ENCODE measurements at places on chromosomes 2 and 18. TPM values are rescaled to one million over a fixed set of nuclear protein-coding genes. Genes with fewer than 3 reads are reported as not detected.

DNA sequence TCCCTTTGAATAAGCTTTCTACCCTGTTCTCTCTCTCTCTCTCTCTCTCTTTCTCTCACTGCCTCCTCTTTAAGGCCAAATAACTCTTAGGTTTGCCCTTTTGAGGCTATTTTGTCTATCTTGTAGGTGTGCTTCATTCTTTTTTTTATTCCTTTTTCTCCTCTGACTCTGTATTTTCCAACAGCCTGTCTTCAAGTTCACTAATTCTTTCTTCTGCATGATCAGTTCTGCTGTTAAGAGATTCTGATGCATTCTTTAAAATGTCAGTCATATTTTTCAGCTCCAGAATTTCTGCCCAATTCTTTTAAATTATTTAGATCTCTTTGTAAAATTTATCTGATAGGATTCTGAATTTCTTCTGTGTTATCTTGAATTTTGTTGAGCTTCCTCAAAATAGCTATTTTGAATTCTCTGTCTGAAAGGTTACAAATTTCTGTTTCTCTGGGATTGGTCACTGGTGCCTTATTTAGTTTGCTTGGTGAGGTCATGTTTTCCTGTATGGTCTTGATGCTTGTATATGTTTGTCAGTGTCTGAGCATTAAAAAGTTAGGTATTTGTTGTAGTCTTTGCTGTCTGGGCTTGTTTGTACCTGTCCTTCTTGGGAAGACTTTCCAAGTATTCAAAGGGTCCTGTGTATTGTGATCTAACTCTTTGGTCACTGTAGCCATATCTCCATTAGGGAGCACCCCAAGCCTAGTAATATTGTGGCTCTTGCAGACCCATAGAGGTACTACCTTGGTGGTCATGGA lies 35.4 kb upstream of the DYNC1I2 start:
- DNase-seq, result no peak

- DNase-seq, result no peak
Observed at GRCh38 chr2:229273006-229273722, 2.1 kb upstream of the PID1 start.

DNA sequence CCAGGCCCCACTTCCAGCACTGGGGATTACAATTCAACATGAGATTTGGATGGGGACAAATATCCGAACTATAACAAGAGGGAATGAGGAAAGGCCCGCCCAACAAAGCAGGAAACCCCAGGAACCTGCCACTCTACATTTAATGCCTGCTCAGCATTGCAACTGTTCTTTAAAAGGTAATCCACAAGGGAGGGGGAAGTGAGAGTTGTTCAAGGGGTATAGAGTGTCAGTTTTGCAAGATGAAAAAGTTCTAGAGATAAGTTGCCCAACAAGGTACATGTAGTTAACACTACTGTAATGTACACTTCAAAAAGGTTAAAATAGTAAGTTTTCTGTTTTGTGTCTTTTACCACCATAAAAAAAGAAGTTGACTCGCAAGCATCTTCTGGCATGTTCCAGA lies 137.6 kb downstream of the MBD2 start:
- no peak for DNase-seq

DNA sequence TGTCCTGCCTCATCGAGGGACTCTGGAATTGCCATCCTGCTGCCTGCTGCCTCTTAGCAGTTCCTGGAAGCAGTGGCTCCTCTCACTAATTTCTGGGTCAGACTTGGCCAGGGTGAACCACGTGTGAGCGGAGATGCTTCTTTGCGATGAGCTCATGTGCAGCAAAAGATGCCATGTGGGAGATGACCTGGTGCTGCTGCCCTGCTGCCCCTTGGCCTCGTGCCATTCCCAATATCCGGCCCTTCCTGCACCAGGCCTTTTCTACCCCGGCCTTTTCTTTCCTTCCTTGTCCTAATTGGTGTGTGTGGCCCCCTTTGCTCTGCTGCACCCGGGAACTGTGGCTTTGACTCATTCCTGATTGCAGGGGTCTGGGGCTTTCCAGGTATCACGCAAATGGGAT lies 296.9 kb upstream of the HS6ST1 start:
- DNase-seq, result no peak

GALNT3 gene
- total RNA-seq, result 4.1 TPM

DNA sequence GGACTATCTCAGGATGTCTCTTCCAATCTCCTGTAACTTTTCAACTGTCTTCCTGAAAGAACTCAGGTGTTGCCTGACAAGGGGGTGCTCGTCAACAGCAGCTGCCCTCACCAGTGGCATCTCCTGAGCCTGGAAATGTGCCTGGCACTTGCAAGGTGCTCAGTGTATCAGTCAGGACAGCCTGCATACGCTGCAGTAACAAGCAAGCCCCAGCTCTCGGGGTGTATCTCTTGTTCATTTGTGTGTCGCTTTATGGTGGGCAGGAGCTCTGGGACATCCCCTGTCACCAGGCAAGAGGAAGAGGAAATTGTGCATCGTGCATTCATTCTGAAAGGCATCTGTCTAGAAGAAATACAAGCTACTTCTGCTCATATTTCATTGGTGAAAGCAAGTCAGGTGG lies 263.1 kb downstream of the DCDC2C start:
- DNase-seq, result no peak

GRCh38 chr18:2642771-2643170 lies 12.8 kb upstream of the SMCHD1 start:
- DNase-seq, result no peak

DNA sequence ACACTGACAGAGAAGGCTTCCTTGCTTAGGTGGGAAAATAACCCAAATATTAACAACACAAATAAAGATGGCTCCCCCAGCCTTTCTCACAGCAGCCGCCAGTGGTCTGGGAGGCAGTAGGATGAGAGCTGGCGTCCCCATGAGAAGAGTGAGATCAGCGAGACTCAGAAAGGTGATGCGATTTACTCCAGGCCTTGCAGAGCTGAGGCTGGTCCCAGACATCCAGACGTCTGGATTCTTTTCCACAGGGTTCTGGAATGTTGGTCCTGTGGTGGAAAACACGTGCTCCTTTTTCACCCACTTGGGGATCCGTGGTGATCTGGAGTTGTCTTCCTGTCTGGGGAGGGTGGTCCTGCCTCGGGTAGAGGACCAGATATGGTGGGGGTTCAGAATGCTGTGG lies 190.6 kb downstream of the CTIF start:
- no peak for DNase-seq

IL1RL1 gene
- 4.7 TPM for total RNA-seq

- DNase-seq, result no peak
Observed at GRCh38 chr2:140454717-140455116, 1674.5 kb upstream of the NXPH2 start.

ACVR1C gene
- 12.2 TPM for total RNA-seq

DNA sequence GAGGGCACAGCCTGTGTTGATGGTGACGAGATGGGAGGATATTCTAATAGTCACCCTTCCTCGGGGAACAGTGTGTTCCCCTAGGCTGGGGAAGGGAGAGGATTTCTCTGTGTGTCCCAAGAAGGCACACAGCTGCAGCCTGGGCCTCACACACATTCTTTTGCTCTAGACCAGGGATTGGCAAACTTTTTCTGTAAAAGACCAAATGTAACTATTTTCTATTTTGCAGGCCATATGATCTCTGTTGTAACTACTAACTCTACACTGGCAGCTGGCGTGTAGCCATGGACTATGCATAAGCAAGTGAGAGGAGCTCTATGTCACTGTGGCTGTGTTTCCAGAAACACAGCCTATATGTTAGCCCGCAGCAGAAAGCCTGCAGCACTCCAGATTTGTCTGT lies 65.8 kb downstream of the ARHGAP28 start:
- no peak for DNase-seq

- DNase-seq, result no peak
Observed at GRCh38 chr2:136290326-136290725, 172.4 kb upstream of the CXCR4 start.

GRCh38 chr2:44480068-44480467 lies 118.3 kb downstream of the CAMKMT start:
- DNase-seq, result no peak

DNA sequence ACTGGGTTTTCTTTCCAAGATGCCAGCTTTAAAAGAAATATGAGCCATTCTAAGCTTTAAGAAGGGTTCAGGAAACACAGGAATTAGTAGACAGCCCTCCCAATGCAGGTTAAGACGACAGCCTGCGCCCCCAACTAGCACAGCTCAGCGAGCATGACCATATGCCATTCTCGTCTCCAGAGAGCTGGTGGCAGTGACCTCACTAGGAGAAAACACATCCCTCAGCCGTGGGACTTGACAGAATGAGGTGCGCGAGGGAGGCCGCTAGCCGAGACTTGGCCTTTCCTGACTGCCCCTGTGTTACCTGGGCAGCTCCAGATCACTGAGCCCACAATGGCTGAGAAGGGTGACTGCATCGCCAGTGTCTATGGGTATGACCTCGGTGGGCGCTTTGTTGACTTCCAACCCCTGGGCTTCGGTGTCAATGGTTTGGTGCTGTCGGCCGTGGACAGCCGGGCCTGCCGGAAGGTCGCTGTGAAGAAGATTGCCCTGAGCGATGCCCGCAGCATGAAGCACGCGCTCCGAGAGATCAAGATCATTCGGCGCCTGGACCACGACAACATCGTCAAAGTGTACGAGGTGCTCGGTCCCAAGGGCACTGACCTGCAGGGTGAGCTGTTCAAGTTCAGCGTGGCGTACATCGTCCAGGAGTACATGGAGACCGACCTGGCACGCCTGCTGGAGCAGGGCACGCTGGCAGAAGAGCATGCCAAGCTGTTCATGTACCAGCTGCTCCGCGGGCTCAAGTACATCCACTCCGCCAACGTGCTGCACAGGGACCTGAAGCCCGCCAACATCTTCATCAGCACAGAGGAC lies 103.9 kb downstream of the MAPK4 start:
- DNase-seq, result no peak

DLGAP1 gene
- total RNA-seq, result 365 TPM

DNA sequence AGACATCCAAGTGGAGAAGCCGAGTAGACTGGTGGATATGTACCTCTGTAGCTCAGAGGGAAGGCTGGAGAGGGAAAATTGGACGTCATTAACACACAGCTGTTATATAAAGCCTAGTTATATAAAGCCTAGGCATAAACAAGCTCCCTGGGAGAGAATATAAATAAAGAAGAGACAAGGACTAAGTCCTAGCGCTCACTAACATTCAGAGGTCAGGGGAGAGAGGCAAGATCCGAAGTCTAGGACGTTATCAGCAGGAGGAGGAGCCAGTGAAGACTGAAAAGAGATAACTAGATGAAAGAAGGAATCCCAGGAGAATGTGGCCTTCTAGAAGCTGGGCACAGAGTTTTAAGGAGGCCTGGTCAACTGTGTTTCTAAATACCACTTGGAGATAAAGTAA lies 55.3 kb downstream of the NOL10 start:
- DNase-seq, result no peak

ARHGAP15 gene
- total RNA-seq, result 2.9 TPM

MZT2B gene
- total RNA-seq, result 306 TPM

DNA sequence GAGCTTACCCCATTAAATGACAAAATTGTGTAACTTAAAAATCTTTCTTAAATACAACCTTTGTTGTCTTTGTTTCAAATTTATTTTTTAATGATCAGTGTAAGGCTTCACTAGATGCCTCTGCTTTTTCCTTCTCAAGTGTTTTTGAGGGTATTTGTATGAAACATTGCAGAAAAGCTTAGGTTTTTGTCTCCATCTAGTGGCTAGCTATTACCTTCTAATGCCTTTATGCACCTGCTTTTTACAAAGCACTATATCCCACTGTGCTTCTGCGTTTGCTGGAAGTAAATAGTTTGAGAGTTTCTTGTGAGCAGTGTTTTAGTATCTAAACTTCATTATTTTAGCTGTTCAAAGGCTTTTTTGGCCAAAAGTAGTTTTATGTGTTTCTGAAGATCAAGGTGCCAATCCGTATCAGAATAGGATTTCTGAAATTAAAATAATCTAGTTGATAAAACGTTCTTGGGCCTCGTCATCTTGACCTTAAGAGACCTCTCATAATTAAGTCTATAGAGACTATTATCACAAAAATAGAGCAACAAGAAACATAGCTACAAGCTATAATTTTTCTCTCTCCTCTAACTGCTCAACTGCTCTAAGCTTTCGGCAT lies 47.0 kb downstream of the IWS1 start:
- DNase-seq, result no peak

DNA sequence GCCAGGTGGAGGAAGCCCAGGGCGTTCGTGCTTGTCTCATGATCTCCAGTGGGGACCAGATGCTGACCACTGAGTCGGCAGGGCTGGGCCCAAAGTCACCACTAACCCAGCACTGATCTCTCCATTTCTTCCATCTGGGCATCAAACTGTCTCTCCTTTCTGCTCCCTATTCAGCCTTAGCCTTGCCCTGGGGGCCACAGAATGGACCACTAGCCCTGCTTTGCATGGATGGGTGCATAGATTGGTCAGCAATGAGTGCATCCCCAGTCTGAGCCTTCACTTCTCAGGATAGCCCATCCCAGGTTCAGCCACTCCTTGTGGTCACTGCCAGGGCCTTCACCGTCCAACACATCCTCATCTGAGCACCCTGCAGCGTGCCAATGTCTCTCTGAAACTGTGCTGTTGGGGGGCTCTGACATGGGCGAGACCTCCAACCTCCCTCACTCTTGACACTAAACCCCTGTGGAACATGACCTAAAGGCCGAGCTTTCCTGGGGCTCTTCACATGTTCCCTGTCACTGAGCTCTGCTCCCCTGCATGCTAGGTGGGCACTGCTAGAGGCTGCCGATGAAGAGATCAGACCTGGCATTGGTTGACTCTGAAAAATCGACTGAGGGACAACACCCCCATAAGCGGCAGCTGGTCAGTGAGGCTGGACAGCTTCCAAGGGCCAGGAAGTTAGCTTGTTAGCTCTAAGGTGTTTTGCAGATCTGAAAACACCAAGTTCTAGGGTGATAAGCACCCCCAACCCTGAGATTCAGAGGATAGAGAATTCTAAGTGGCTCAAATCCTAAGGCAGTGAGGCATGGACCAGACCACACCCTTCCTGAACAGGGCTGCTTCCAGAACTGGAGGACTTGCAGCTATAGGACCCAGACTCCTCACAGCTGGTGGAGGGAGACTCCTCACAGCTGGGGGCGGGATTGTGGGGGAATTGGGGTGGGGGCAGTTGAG lies 61.7 kb downstream of the HS1BP3 start:
- no peak for DNase-seq

FBXO41 gene
- total RNA-seq, result 92.0 TPM

PIEZO2 gene
- total RNA-seq, result 10.3 TPM

DNA sequence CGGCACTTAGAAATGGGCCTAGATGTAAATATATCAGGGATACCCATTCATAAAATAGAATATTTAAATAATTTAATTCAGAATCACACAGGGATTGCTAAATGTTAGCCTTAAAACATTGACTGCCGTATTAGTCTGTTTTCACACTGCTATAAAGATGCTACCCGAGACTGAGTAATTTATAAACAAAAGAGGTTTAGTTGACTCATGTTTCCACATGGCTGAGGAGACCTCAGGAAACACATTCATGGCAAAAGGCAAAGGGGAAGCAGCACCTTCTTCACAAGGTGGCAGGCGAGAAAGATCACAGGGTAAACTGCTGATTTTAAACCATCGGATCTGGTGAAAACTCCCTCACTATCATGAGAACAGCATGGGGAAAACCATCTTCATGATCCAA lies 223.6 kb upstream of the GULP1 start:
- no peak for DNase-seq

DNA sequence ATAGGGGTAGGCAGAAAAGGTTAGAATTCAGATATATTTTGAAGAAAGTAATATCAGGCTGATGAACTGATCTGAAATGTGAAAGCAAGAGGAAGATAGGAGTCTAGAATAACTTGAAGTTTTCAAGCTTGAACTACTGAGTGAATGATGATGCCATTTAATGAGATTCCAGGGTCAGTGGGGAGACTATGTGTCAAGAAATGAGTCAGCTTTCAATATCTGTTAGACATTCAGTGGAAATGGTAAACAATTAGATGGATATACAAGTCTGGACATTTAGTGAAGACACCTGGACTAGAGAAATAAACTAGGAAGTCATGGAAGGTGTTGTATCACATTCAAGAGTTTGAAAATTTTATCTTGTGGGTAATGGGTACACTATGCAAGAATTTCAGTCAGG lies 326.9 kb downstream of the FSIP2 start:
- DNase-seq, result no peak

Data from dorsolateral prefrontal cortex (tissue), 122 donors.